ENCODE measurements at places on chromosomes 7 and 10. TPM values are rescaled to one million over a fixed set of nuclear protein-coding genes. Genes with fewer than 3 reads are reported as not detected.

PPP1R17 gene
- polyA plus RNA-seq = not detected

EBLN1 gene
- not detected for polyA plus RNA-seq

ZSWIM8 gene
- 4.5 TPM for polyA plus RNA-seq

MYL10 gene
- not detected for polyA plus RNA-seq

CHAT gene
- not detected for polyA plus RNA-seq

CRYGN gene
- polyA plus RNA-seq = not detected

WDFY4 gene
- polyA plus RNA-seq = not detected

LRMDA gene
- polyA plus RNA-seq = not detected

GRID2IP gene
- polyA plus RNA-seq = 0.04 TPM

Data from CD4-positive, alpha-beta memory T cell (primary cell).